ENCODE measurements at places on chromosomes 3 and 15.

GRCh38 chr3:146501752-146502151 is 32.4 kb upstream of the PLSCR2 start:
- no peak for DNase-seq

- no peak for DNase-seq
These were observed 119.2 kb downstream of the LRIG1 start for GRCh38 chr3:66381626-66382025.

- DNase-seq: no peak
These were observed 165.8 kb upstream of the SLC2A2 start for GRCh38 chr3:171192176-171192854.

- no peak for DNase-seq
These were observed 21.2 kb downstream of the ITPR1 start for GRCh38 chr3:4514321-4514720.

DNA sequence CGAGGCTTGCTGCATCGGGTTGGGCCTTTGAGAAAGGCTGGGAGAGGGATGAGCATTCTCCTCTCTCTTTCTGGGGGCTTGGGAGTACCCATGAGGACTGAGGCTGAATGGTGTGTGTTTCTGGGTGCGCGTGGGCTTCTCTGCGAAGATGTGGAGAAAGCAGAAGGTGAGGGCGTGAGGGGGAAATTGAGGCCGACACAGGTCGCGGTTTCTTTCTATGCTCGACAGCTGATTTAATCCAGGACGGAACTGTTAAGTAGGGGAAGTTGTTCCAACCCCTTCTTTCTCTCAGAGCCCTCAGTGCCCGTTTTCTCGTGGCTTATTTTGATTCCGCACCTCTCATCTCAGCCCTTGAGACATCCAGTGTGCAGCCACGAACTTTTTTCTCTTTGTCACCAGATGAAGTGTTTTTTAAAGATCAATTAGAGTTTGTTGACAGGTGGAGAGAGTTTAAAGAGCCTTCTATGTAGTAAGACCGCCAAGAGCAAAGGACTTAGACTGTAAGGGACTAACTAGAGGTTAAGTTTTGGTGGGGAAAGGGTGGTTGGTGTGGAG is 711 bp downstream of the STARD9 start:
- no peak for DNase-seq

- no peak for DNase-seq
These were observed 26.9 kb downstream of the ANP32A start for GRCh38 chr15:68793776-68794175.

DNA sequence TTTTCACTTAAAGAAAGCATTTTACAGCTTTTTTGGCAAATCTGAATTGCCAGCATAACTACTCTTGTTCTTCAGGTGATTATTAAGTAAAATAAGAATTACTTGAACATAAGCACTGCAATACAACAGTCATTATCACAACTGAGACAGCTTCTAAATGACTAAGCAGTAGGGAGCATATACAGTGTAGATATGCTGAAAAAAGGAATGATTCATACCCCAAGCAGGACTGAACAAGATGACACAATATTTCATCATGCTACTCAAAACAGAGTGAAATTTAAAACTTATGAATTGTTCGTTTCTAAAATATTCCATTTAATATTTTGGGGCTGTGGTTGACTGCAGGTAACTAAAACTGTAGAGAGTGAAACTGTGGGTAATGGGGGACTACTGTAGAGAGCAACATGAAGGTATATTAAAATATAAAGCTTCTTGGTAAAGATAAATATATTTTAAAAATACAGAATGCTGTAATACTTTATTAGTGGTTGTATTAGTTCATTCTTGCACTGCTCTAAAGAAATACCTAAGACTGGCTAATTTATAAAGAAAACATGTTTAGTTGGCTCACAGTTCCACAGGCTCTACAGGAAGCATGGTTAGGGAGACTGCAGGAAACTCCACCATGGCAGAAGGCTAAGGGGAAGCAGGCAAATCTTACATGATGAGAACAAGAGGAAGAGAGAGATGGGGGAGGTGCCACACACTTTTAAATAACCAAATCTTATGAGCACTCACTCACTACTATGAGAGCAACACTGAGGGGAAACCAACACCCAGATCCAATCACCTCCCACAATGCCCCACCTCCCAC is 84.8 kb downstream of the DCLK3 start:
- no peak for DNase-seq

DNA sequence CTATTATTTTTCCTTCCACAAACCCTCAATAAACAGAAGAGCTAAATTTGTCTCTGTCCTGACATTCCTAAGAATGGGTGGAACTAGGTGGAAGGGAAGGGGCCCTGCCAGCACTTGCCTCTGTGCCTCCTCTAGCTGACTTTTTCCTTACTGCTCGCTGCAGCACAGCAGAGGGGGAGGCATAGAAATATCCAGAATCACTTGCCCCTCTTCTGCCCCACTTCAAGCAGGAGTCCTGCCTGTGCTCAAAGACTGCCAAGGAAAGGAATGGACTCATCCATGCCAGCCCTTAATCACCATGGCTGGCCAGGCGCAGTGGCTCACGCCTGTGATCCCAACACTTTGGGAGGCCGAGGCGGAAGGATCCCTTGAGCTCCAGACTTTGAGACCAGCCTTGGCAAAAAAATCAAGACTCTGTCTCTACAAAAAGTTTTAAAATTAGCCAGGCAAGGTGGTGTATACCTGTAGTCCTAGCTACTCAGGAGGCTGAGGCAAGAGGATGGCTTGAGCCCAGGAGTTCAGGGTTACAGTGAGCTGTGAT is 51.8 kb downstream of the ADCY5 start:
- DNase-seq: no peak

- DNase-seq: no peak
These were observed 3.2 kb upstream of the PODXL2 start for GRCh38 chr3:127625821-127626220.
